ENCODE measurements at places on chromosomes 2 and 18.
A peak's percentile ranks its signal among the peaks of the same experiment; 100 is the strongest.

GRCh38 chr2:182890773-182891378 lies 24.4 kb upstream of the FRZB start:
- DNase-seq = no peak

DNA sequence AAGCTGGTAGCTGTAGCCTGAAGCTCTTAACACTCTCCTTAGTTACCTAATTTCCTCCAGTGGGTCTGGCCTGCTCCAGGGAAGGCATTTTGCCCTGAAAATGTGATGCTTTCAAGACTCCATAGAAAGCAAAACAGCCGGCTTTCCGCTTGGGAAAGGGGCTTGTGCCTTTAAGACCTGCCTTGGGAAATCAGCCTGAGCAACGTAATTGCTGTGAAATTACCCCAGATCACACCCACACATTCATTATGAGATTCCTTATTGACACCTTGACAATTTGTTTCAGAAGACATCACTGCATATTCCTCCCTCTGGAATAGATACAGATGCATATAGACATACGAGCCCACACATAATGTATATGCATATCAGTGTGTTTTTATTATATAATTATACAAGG lies 190.5 kb upstream of the SKOR2 start:
- no peak for DNase-seq

- DNase-seq = no peak
These were observed 460.7 kb upstream of the FANCL start for GRCh38 chr2:58701688-58702301.

DNA sequence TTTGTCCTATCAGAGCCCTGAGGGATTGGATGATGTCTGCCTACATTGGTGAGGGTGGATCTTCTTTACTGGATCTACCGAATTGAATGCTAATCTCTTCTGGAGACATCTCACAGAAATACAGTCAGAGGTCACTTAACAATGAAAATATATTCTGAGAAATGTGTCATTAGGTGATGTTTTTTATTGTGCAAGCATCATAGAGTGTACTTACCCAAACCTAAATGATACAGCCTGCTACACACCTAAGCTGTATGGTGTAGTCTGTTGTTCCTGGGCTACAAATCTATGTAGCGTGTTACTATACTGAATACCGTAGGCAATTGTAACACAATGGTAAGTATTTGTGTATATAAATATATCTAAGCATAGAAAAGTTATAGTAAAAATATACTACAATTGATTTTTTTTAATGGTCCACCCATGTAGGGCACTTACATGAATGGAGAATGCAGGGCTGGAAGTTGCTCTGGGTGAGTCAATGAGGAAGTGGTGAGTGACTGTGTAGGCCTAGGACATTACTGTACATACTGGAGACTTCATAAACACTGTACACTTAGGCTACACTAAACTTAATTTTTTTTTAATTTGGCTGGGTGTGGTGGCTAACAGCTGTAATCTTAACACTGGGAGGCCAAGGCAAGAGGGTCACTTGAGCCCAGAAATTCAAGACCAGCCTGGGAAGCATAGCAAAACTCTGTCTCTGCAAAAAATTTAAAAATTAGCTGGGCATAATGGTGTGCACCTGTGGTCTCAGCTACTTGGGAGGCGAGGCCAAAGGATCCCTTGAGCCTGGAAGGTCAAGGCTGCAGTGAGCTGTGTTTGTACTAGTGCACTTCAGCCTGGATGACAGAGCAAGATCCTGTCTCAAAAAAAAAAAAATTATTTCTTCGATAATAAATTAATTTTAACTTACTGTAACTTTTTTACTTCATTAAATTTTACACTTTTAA lies 226.3 kb upstream of the UBE2E3 start:
- DNase-seq = no peak

DNA sequence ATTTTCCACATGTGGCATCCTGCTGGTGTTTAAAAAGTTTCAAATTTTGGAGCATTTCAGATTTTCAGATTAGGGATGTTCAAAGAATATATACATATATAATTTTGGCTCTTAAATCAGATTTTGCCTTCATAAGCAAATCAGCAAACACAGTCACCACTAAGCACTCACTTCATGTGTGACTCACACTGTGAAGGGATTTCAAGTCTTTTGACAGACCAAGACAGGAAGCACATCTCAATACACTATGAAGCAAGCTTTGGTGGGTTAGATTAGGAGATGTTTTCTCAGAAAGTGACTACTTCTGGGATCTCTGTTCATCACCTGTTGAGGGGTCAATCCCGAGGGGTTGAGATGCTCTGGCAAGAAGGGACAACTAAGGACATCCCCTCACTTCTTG lies 227.8 kb upstream of the RBBP8 start:
- no peak for DNase-seq

- DNase-seq = no peak
These were observed 41.6 kb upstream of the RMDN2 start for GRCh38 chr2:37883518-37883917.

- DNase-seq = no peak
These were observed 24.1 kb downstream of the SLC25A52 start for GRCh38 chr18:31736630-31737029.

DNA sequence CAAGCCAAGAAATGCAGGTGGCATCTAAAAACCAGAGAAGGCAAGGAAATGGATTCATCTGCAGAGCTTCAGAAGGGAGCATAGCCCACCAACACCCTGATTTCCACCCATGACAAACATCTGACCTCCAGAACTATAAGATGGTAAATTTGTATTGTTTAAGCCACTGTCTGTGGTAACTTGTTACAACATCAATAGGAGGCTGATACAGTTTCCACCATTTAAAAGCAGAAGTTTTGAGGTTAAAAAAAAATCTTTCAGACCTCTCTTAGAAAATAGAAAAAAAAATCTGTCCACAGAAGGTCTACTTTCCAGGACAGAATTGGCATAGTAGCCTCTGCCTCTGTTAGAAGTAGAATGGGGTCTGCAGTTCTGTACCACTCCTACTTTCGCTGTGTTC lies 37.2 kb downstream of the SLC40A1 start:
- DNase-seq = no peak

DNA sequence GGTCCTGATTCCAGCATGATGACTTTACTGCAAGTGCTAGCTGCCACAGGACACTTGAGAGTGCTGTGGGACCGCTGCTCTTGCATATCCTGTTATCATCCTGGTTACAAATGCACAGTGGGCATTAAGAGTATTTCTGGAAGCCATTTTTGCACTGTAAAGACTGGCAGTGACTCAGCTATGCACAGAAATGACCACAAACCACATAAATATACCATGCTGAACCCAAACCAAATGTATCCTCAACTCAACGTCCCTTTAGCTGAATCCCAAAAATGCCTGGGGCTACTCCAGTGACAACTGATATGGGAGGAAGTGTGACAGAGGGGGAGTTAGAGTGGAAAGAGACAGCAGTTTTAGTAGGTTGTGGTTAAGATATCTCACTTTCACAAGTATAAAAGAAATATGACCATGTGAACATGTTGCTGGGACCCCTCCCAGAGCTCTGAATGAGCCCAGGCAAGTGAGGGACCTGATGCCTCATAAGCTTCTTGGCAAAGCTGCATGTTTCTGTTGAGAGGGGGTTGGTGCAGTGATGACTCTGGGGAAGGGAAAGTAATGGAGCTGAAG lies 37.3 kb downstream of the RHBDD1 start:
- DNase-seq = no peak

- no peak for DNase-seq
These were observed 40.5 kb downstream of the ABCG8 start for GRCh38 chr2:43879261-43879660.

- DNase-seq = no peak
These were observed 56.1 kb downstream of the OSBPL6 start for GRCh38 chr2:178250429-178250828.

DNA sequence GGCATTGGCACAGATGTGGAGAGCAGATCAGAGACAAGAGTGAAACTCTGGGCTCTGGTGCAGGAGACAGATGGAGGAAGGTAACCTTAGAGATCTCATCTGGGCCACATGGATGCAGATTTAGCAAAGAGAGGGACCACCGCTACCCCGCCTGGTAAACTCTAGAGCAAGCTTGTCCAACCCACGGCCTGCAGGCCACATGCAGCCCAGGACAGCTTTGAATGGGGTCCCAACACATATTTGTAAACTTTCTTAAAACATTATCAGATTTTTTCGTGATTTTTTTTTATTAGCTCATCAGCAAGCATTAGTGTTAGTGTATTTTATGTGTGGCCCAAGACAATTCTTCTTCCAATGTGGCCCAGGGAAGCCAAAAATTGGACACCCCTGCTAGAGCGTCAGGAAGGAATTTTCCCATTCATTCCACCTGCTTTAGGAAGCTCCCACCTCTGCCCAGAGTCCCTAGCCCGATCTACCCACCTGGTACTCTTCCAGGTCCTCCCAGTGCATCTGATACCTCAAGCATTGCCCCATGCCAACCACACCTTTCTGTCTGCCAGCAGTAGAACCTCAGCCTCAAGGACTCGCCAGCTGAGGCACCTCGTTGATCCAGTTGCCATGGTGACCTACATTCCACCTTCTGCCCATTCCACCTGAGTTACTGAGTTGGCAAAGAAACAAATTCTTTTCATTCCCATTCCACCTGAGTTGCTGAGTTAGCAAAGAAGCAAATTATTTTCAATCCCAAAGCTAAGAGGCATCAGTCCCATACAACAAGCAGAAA lies at the start of gene CIB4:
TSS of gene CIB4 (minus strand) at position 586 of the 784 bp plus-strand sequence. CDS start at position 534, 52 bp downstream.
- DNase-seq = no peak

GRCh38 chr18:44495151-44495550 lies 185.5 kb upstream of the SETBP1 start:
- DNase-seq = no peak

DNA sequence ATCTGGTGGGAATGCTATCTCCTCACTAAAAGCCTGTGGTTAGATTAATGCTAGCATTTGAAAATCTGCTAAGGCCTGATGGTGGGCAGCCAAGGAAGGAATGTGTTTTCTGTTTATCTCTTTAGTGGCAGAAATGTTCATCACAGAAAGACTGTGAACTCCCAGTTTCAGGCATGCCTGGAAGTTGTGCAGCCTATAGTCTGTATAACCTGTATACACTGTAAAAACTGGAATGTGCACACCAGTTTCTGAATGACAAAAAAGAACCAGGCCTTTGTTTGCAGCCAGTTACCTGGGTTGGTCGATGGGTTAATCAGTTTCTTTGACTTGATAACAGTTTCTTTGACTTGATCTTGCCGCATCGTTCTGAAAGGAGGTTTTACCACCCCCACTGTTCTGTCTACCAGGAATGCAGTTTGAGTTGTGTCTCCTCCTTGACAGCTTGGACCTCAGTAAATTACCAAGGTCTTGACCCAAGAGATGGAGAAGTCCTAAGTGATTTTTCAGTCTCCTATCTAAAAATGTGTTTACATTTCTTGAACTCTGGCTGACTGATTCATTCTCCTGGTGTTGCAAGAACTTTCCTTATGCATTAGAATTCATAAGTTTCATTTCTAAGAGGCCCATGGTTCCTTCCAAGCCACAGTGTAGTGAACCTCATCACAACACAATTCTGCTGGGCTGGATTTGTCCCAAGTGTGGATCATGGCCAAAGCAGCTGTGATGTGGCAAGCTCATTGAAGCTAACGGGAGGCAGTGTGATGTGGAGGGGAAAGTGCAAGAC lies 62.2 kb downstream of the KIAA2012 start:
- no peak for DNase-seq

- DNase-seq = no peak
These were observed 343.6 kb upstream of the SYT4 start for GRCh38 chr18:43620936-43621335.

GRCh38 chr2:157866202-157866601 lies 9.9 kb downstream of the ACVR1 start:
- DNase-seq = no peak

DNA sequence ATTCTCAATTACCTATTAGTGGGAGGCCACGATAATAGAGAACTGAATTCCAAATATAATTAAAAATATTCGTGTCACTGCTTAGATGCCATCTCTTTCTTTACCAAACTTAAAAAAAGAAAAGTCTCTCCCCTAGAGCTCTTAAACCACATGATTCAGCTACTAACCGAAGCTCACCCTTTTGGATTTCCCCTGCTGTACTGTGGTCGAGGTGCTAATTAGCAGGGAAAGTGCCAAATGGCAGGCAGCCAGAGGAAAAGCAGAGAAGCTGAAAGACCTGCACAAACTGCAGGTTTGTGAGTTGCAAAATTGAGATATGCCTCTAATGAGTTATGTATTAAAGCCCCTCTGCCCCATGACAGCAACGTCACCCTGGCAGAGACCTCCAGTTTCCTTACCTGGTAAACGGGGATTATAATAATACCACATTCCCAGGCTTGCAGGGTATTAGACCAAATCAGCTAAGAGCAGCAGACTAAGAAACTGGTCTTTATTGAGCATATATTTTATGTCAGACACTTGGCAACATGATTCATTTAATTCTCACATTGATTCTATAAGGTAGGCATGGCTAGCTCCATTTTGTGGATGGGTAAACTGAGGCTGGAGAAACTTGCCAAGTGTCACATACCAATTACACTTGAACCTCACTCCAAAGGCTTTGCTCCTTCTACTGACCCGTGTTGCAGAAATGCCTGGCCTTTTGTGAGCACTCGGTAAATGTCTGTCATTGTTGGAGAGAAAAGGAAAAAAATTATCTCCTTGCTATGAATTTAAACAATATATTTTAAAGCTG lies 259.7 kb downstream of the LPIN1 start:
- peak; percentile 50 for DNase-seq

DNA sequence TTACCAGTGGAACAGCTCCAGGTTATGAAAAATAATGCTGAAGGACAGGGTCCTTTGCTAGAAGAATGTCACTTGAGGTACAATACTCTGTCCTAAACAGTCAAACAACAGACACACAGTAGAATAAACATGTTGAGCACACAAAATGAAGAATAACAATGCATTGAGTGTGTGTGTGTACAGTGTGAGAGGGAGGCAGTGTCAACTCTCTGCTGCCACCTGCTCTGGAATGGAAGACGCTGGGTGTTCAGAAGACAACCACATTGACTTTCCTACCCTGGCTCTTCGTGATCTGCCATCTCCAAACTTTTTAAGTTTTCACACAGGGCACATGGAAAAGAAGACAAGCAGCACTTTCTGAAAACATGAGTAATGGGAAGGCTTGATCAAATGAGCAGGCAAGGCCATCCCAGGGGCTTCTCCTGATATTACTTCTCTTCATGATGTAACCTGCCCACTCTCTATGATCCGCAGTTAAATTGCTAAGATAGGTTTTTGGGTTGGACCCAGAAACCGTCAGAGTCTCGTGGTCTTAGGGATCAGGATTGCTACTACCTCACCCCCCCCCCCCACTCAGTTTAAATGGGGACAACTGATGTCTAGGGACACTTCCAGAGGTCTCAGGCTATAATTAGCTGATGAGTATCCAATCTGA lies 533.2 kb upstream of the TNP1 start:
- DNase-seq = no peak

- no peak for DNase-seq
These were observed 108.4 kb upstream of the BZW1 start for GRCh38 chr2:200703127-200703925.

DNA sequence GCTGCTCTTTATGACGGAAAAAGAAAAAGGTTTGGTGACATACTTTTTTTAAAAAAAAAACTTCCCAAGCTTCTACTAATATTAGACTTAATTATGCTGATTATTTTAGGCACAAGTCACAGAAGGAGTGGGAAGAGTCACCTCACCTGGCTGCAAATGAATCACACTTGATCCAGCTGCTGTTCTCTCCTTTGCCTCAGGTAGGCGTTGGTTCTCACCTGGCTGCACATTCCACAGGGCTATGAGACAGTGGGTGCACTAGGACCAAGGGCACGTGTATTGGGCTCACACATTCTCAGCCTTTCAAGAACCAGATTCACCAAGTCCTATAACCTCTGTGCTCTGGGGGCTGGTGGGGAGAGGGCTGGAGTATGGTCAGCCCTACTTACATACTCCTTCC lies 93.3 kb downstream of the TGFA start:
- DNase-seq = no peak

All from stimulated activated CD8-positive, alpha-beta memory T cell treated with anti-CD3 and anti-CD28 coated beads, Interleukin-7, amount 100 ng/mL, for 24 hours (primary cell).